Omental fat pad (tissue), 4 donors: ENCODE measurements at places on chromosomes 12 and 14. TPM values are rescaled to one million over a fixed set of nuclear protein-coding genes. Genes with fewer than 3 reads are reported as not detected.

GRCh38 chr12:18651525-18651924, 86.3 kb downstream of the PLCZ1 start:
- DNase-seq = no peak

- no peak for DNase-seq
Measured at GRCh38 chr12:44603701-44604100, 272.4 kb downstream of the NELL2 start.

DNA sequence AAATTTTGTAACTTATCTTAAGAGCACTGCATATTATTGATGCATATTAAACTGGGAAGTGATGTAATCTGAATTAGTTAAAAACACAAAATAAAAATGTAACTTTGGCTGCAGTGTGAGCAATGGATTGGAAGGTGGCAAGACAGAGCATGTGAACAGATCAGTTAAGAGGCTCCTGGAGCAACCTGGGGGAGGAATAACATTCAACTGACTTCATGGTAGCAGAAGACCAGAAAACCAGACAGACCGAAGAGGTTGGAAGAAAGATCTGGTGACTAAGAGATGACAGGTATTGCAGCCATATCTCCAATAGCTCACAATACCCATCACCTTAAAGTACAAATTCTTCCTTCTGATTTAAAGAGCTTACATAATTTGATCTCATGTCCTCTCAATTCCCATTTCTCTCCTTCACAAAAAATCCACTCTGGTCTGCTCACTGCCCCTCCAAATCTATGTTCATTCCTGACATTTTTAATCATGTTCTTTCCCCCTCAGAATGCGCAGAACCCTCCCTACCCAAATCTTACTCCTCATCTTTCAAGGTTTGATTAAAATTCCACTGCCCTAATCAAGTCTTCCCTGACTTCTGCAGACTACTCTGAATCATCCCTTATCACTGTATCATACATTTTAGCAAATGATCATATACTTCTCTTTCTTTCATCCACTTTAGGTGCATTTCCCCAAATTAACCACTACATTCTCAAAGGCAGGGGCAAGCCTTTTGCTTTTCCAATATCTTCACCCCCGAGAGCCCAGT, 51.5 kb downstream of the DUSP16 start:
- DNase-seq = no peak

GRCh38 chr12:50246197-50246865, 37.0 kb downstream of the LIMA1 start:
- DNase-seq = no peak

DNA sequence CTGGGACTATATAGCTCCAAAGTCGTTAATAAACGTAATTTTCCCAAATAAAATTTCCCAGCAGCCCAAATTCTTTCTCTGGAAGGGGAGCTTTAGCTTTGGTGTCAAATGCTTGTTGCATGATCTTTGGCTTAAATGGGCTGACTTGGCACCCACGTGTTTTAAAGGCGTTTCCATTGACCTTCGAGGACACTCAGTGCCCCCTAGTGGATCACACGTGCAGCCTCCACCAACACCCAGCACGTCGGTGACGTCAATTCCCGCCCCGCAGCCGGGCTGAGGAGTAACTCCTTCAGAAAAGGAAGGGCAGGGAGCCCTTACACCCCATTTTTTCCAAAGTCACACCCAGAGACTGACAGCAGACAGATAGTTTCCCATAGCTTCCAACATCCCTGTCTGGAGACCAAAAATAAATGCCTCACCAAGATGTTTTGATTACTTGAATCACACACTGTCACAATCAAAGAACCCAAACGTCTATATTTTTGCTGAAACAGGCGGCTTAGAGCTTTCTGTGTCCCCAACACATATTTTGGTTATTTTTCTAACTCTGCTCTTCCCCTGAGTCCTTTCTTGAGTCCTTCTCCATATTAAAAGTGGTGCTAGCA, 707.9 kb downstream of the AACS start:
- DNase-seq = no peak

DNA sequence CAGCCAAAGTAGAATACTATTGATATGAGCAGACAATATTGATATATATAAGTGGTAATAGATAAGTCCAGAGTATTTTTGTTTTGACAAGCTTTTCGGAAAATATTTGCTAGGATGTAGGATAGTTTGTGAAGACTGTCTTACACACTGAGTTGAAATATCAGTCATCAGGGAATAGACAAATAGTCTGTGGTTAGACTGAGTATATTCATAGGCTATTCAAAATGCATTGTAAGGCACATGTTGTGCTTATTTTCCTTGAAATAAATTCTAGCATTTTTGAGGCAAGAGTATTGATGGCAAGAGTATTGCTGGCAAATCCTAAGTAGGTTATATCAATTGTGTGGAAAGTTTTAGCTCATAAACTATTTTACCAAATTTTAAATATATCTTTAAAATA, 201.1 kb downstream of the LRIG3 start:
- no peak for DNase-seq

DNA sequence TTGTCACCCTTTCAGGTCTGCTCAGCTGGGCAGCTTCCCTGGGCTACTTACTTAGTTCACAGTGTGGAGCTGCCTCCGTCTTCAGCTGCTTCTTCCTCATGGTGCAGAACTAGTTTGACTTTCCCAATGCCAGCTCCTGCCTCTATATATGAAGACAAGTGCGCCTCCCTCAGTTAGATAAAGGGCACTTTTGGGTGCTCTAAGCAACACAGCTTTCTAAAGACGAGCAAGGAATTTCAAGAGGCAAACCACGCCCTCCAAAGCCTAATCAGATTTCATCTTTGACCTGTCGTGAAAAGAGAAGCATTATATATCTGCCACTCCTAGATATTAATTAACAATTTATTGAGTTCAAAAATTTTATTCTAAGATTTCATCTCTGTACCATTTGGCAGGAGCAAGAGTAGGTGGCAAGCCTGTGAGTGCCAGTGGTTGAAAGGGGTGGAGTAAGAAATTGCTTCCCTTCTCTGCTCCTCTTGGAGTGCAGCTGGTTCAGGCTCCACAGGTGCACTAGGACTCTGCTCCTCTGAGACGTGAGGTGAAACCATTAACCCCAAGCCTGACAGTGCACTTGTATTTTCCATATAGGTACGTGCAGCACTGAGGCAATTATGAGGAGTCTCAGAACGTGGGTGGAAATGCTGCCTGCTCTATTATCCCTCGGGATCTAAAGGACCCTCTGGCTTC, 2.1 kb upstream of the SLC11A2 start:
- no peak for DNase-seq

DNA sequence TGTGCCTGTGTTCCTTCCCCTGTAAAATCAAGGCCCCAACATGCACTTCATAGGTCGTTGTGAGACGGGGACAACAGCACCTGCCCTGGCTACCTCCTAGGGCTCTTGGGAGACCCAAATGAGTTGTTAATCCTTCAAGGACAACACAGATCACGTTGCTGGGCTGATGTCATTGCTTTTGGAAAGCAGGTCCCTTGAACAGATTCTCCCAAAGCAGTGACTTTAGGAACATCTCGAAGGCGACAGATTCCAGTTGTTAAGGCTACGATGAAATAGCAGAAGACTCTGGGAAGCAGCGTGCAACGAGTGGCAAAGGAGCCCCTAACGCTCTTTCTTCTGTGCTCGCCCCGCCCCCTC, 26.2 kb upstream of the MAP1LC3B2 start:
- no peak for DNase-seq

- no peak for DNase-seq
Measured at GRCh38 chr12:32367381-32367780, 32.0 kb upstream of the FGD4 start.

DNA sequence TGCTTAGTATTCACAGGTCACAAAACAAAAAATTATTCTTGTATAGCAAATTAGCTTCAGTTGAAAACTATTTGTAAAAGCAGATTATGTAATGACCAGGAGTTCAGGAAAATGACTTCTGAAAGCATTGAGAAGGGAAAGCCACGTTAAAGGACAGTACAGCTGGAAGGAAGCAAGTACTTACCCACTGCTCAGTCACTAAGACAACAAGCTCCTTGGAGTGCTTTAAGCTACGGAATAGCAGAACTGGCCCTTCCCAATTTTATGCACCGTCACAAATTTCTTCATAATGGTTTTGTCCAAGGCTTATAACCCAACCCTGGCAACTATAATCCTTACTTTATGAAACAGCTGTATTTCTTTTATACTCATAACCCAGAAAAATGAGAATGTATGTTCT, 13.0 kb upstream of the SNAPC1 start:
- no peak for DNase-seq

GRCh38 chr12:13099066-13099843, 4.2 kb downstream of the GSG1 start:
- DNase-seq = no peak

DNA sequence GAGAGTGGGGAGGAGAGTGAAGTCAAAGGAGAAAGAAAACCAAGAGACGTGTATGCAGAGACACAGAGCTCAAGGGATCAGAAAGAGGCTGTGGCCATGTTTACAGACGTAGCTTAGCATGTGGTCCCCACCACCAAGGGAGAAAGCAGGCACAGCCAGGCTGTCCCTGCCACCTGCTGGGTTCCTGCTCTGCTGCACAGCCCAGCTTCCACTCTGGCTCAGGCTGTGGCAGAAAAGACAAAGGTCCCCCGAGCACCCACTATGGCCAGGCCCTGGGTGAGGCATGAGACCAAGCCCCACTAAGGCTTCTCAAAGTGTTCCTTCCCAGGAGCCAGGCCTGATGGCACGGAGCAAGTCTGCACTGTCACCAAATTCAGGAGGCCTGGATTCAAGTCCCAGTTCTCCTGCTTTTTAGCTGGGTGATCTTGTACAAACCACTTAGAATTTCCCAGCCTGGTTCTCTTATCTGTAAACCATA, 25.9 kb upstream of the COL2A1 start:
- DNase-seq = no peak

GRCh38 chr12:96136161-96136560, 58.0 kb upstream of the ELK3 start:
- no peak for DNase-seq

DNA sequence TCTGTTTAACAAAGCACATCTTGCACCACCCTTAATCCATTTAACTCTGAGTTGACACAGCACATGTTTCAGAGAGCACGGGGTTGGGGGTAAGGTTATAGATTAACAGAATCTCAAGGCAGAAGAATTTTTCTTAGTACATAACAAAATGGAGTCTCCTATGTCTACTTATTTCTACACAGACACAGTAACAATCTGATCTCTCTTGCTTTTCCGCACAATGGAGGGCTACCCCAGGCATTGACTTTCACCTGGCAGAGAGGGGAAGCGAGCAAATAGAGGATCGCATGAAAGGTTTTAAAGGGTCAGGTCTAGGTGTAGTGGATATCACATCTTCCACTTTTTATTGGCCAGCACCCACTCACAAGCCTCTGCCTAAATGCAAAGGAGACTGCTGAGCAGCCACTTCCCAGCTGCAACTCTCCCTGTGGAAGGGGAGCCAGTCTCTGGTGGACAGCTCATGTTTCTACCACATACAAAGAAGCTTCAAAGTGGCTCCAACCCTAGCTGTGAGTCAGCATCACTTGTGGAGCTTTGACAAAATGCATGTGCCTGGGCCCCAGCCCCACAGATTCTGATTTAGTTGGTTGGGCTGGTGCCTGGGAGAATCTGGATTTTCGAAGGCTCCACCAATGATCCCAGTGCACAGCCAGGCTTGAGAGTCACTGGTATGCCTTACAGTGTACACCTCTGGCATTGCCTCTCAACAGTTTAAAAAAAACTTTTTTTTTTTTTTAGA, 7.2 kb upstream of the FNTB start:
- DNase-seq = no peak

DNA sequence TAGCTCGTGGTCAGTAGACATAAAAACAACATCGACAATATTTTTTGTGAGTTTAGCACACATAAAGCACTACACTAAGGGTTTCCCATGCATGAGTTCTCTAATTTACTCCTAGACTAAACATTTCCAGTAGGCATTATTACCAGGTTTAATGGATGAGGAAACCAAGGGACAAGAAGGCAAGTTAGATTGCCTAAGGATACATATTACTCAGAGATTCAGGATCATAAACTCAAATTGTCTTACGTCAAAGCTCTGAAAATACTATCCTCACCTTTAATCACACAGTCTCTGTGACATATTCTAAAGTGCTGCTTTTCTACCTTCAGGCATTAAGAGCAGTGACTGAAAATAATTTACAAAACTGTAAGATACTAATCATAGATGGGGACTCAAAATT, 655.3 kb downstream of the SLC16A7 start:
- no peak for DNase-seq

GRCh38 chr12:12439636-12440035, 82.8 kb downstream of the BORCS5 start:
- no peak for DNase-seq

GRCh38 chr12:2324387-2324786, 271.6 kb downstream of the CACNA1C start:
- DNase-seq = no peak

- DNase-seq = no peak
Measured at GRCh38 chr12:14979468-14979867, 6.6 kb downstream of the PDE6H start.

GRCh38 chr12:90299666-90300065, 591.0 kb upstream of the ATP2B1 start:
- DNase-seq = no peak

- DNase-seq = no peak
Measured at GRCh38 chr14:31479027-31479426, 8.8 kb downstream of the GPR33 start.

- no peak for DNase-seq
Measured at GRCh38 chr12:91007531-91008290, 2.9 kb upstream of the EPYC start.

- no peak for DNase-seq
Measured at GRCh38 chr12:116539361-116539771, 19.8 kb upstream of the MAP1LC3B2 start.

- no peak for DNase-seq
Measured at GRCh38 chr14:103727313-103727980, 11.8 kb downstream of the ZFYVE21 start.

DNA sequence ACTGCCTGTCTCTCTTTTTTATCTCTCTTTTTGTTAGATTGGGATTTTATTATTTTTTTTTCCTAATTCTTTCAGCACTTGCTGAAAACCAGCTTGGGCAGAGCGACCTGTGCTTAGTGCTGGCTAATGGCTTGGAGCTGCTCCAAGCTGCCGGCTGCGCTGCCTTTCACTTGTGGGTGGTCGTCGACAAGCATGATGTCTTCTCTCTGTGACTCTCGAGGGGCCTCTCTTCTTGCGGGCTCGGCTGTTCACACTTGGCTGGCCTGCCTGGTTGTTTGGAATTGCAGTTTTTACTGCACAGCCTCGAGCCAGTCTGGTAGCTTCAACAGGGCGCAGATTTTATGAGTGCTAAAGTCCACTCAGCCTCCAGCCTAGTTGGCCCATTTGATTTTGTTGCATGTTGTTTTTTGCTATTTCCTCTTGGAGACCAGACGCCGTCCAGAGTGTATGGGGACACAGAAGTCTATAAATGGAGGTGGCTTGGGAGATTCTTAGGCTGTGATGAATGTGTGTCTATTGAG, 18.6 kb downstream of the TPCN1 start:
- DNase-seq = no peak

DNA sequence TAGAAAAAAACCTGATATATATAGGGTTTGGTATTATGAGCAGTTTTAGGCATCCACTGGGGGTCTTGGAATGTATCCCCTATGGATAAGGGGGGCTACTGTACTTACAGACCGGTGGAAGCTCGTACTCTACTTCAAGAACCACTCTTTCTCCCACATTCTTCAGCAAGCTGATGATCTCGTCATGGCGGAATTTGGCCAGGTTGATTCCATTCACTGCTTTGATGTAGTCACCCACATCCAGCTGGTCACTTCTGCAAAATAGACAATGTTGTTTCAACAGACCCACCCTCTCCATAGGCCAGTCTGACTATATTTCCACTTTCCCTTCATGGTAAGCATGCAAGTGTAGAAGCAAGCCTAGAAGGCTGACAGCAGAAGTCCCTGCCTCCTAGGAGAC, 139.9 kb downstream of the GRIP1 start:
- no peak for DNase-seq

TSHR gene
- 0.36 TPM for total RNA-seq

ACSM4 gene
- total RNA-seq = not detected

RPL10L gene
- total RNA-seq = not detected

IL26 gene
- total RNA-seq = not detected

GPR132 gene
- total RNA-seq = 9.0 TPM
